Activated T-helper 1 cell treated with Interleukin-2 at 50 U/mL for 16 hours (primary cell): ENCODE measurements at places on chromosomes 6 and 20.

- DNase-seq: no peak
Observed at GRCh38 chr6:148943451-148943850, 196.6 kb downstream of the UST start.

DNA sequence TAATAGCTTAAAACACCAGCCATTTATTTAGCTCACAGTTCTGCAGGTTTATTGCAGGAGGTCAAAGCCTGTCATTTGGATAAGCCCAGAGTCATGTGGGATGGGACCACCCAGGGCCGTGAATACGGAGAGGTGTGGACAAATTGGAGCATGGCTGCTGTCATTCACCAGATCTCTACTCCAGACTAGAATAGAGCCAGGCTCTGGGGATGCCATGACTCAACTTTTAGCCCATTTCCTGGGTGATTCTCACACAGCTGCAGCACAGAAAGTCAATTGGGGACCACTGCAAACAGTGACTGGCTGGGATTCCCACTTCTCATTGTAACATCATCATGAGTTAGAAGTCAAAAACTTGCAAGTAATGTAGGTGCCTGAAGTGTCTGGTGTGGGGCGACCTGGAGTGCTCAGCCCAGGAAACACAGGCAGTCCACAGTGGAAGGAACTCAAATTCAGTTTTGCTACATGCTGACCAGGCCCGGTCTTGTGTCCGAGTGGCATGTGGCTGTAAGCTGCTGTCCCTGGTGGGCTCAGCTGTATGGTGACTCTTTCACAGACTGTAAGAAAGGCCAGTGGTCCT is 174.3 kb downstream of the SCP2D1 start:
- no peak for DNase-seq

- DNase-seq: no peak
Observed at GRCh38 chr6:129112591-129112990, 229.7 kb downstream of the LAMA2 start.

- no peak for DNase-seq
Observed at GRCh38 chr6:130043344-130043743, 25.0 kb downstream of the L3MBTL3 start.

- no peak for DNase-seq
Observed at GRCh38 chr6:81340946-81341345, 411.5 kb downstream of the TENT5A start.

DNA sequence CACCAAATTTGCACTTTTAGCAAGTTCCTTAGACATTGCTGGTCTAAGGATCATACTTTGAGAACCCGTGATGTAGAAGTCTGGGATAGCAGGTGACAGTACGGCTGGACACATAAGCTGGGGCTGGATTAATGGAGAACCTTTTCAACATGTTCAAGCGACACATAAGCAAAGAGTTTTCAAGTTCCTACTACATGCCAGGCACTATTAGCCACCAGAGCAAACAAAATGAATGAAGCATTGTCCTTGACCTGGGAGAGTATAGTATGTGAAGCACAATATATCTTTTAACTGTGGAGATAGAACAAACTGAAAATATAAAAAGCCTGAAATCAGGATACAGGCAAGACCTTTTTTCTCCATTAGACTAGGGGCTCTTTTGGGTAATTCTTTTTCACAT is 102.9 kb downstream of the ADGRG6 start:
- DNase-seq: no peak

GRCh38 chr6:14736554-14736953 is 509.3 kb upstream of the JARID2 start:
- DNase-seq: no peak

- no peak for DNase-seq
Observed at GRCh38 chr20:52379723-52380336, 188.3 kb upstream of the ZFP64 start.
